Fibroblast of the conjunctiva (primary cell): ENCODE measurements at places on chromosomes 3 and 15.
A peak's percentile ranks its signal among the peaks of the same experiment; 100 is the strongest.

DNA sequence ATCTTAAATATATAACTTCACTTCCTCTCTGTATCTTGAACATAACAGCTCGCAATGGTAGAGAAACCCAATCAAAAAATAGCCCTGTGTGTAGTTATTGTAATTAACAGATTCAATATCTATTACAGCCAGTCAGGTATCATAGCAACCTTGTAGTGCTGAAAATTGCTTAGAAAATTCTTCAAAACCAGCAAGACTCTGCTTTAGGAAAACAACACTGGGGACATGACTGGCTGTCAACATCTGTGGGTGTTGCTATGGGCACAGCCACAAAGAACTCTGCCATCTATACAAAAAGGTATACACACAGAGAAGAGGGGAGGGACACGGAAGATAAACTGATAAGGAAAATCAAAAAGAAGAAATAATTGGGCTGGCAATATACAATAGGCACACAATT lies 101.2 kb downstream of the WDR72 start:
- DNase-seq, result no peak

GRCh38 chr15:52559575-52559974 lies 9.3 kb downstream of the ARPP19 start:
- no peak for DNase-seq

DNA sequence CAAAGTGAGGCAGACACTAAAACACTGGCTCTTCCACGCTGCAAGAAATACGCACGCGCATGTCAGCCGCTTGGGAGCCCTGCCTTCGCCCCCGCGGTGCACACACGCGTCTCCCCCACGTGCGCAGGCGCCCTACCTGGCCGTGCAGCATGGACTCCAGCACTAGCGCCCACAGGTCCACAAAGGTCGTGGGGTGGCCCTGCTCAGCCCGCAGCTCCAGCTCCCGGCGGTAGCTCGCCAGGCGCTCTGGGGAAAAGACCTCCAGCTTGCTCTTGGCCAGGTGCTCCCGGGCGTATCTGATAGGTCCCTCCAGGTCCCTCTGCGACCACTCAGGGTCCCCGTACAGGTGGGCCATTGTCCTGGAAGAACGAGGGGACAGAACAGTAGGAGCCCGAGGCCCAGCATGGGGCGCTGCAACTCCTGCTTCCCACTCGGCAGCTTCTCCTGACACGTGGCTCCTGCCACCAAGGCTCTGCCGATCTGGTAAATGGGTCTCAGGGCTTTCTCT lies 14.9 kb downstream of the PLA2G4D start:
- no peak for DNase-seq

- DNase-seq, result no peak
Measured at GRCh38 chr3:28039829-28040228, 201.6 kb upstream of the CMC1 start.

DNA sequence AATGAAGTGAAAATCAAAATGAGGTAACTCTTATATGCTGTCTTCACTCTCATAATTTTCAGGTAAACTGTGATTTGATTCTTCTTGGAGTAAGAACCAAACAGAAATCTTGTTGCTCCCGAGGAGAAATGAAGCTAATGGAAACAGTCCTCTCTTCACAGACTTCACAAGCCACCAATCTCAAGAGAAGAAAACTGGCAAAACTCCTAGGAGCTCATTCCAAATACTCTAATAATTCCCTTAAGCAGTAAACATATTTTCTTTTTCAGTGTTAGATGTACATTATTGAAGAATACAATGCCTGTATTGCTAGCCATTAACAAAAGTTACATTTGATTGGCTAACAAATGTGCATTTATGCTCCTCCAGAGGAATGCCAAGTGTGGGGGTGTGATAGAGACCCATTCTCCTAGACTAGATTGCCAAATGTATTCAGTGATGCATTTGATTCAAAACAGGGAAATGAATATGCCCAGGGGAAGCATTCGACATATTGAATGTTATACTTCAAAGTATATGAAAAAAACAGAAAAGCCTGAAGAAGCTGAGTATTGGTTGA lies 11.8 kb upstream of the RIOX2 start:
- no peak for DNase-seq

DNA sequence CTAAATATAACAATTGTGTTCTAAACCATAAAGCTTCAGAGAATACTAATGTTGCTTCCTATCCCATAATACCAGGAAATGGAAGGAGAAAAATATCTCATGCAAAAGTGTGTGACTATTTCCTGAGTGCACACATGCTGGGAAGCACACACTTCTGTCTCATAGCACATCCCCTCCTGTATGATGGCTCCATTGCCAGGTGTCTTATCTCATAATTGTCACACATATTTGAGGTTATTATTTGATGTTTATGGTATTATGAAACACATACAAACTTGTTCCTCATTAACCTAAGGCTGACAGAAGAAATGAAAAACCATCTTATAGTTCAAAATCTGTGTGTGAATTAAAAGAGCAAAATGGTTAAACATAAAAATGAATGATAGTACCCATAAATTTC lies 65.4 kb downstream of the SERP1 start:
- no peak for DNase-seq

DNA sequence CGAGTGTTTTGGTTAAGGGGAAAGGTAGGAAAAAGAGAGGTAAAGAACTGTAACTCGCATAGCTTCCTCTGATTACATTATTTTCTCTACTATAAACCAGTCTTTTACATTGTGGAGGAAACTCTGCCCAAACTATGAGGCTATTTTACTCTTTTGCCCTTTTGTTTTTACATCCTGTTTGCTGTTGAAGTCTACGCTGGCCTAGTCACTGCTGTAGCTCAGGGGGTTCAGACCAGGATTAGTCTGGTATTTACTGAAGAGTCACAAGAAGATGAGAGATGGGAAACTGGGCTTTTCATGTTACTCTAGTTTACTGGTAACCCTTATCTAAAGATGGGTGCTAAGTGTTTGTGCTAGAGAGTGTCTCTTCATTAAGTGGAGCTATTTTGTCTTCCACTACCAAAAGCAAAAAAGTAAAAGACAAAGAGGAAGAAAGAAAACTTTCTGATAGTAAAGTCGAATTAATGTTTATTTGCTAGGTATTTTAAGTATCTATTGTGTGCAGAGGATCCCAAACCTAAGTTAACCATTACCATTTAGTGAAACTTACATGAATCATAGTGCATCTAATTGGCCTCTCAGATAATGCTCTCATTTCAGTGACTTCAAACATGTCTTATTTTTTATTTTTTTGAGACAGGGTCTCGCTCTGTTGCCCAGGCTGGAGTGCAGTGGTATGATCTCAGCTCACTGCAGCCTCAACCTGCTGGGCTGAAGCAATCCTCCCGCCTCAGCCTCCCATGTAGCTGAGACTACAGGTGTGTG lies 10.9 kb downstream of the RARB start:
- no peak for DNase-seq

GRCh38 chr3:31364711-31365110 lies 168.0 kb upstream of the STT3B start:
- DNase-seq, result no peak

DNA sequence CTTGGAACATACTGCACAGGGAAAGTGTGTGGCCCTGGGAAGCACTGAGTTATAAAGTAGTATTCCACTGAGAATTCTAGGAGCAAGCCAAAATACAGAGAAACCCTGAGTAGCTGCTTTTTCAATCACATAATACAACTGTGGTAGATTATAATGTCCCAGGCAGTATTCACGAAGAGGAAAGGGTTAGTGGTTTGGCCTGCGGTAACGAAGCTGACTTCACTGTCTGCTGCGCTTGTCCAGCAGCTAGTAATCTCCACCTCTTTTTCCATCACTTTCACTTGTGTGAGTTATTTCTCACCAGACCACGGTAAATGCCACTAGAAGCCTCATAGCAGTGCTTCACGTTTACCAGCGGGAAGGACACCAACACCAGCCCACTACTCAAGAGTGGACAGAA lies 34.4 kb downstream of the RPL39L start:
- DNase-seq, result no peak

DNA sequence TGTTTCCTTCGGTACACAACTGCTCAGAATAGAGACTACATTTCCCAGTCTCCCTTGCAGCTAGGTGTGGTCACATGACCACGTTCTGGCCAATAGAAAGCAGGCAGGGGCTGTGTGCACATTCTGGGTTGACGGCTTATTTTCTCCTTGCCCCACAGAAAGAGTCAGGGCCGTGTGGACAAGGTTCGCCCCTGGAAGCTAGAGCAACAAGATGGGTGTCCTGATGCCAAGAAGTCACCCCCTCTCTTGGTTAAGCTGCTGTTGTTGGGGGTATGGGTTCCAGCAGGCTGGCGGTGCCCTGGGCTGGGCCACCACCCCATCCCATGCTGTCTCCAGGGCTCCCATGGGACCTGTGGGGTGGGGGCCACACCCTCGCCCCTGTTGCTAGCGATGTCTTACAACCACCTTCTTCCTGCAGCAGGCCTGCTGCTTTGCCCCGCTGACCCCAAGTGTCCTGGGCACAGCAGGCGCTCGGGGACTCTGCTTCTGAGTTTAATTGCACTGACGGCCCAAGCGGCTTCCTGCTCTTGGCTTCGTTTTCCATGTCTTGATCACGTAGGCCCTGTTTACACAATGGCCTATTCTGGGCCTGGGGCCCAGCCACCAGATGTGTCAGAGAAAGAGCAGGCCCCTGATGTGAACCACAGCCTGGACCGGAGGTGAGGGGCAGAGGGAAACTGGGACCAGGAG lies 24.9 kb downstream of the ABTB1 start:
- DNase-seq, result peak; percentile 80

DNA sequence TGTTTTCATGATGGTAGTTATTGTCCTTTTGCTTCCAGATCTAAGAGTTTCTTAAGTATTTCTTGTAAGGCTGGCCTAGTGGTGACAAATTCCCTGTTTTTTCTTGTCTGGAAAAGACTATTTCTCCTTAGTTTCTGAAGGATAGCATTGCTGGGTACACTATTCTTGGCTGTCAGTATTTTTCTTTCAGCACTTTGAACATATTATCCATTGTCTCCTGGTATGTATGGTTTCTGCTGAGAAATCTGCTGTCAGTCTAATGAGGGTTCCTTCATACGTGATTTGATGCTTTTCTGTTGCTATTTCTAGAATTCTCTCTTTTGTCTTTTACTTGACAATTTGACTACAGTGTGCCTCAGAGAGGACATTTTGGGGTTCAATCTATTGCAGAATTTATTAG lies 134.3 kb downstream of the CGGBP1 start:
- no peak for DNase-seq

- DNase-seq, result no peak
Measured at GRCh38 chr3:124676236-124676635, 54.0 kb upstream of the UMPS start.

- DNase-seq, result no peak
Measured at GRCh38 chr3:87837076-87837475, 221.7 kb downstream of the CGGBP1 start.
